ENCODE measurements at places on chromosomes 13 and 19. TPM values are rescaled to one million over a fixed set of nuclear protein-coding genes. Genes with fewer than 3 reads are reported as not detected.
A peak's percentile ranks its signal among the peaks of the same experiment; 100 is the strongest.

KLK15 gene
- 0.11 TPM for polyA plus RNA-seq

DNA sequence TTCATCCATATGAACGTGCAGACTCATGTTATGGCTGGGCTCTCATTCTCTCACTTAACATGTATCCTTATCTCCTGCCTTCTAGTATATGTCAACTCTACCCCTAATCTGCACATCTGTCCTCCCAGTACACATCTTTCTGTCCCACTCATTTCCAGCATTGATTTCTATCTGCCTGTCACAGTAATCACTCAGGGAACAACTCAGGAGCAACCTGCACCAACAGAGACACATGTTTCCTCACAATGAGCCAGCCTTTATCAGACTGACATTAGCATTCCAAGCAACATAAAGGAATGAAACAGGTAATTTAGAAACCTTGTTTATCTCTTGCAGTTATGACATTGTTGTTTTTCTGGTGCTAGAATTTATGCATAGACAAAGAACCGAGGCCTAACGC lies 17.6 kb upstream of the SLC7A1 start:
- no peaks in the 10 kb centered on the region for H3K36me3 ChIP-seq
- no peak for DNase-seq
- H3K4me1 ChIP-seq, result no peaks in the 10 kb centered on the region
- H3K27me3 ChIP-seq, result no peaks in the 10 kb centered on the region

DNA sequence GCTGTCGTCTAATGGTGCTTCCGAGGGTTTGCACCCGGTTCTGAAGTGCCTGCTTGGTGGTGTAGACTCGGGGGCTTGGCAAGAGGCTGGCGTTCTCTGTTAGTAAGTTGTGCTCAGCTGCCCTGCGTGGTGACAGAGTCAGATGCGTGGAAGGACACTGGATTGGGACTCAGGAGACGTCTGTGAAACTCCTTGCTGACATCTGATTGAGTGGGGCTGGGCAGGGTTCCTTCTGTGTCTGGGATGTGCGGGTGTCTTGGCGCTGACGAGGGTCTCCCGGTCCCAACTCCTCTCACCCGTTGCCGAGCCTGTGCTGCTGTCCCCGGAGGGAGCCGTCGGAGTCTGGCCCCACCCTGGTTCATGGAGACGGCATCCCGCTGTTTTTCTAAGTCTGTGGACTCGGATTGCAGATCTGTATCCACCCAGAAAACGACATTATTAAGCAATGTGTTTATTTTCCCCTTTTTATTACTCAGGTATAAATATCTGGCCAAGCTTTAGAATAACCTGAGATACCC lies 16.4 kb upstream of the DCUN1D2 start:
- H3K27ac ChIP-seq, result no peak overlapping the region
- H3K27me3 ChIP-seq, result no peaks in the 10 kb centered on the region
- H3K4me1 ChIP-seq, result peaks cover 16% of the 10 kb centered on the region
- H3K4me3 ChIP-seq, result no peak overlapping the region
- DNase-seq, result no peak
- peaks cover 32% of the 10 kb centered on the region for H3K36me3 ChIP-seq

DNA sequence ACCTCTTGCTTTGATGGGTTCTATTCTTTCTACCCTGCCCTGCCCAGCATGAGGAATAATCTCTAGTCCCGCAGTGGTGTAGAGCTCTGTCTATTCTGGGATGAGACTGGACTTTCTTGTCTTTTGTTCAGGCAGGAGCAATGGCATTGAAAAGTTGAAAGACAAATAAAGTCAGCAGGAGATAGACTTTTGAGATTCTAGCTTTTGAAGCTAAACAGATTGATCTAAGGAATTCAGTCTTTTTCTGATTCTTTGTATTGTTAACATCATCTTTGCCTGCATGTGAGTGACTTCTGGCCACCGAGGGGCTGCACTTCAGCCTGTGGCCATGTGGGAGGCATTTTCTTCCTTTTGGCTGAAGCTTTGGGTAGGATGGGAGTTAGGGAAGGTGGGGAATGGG lies 132.4 kb downstream of the MRPL57 start:
- H3K27me3 ChIP-seq, result no peaks in the 10 kb centered on the region
- no peak for DNase-seq
- H3K27ac ChIP-seq, result no peak overlapping the region
- H3K4me3 ChIP-seq, result no peak overlapping the region
- no peaks in the 10 kb centered on the region for H3K36me3 ChIP-seq
- no peaks in the 10 kb centered on the region for H3K4me1 ChIP-seq

ADM5 gene
- 5.5 TPM for polyA plus RNA-seq

GRCh38 chr13:71874458-71874857 lies 7.5 kb upstream of the DACH1 start:
- H3K4me1 ChIP-seq, result peaks cover 8% of the 10 kb centered on the region
- H3K36me3 ChIP-seq, result no peaks in the 10 kb centered on the region
- no peak overlapping the region for H3K4me3 ChIP-seq
- no peaks in the 10 kb centered on the region for H3K27me3 ChIP-seq
- no peak overlapping the region for H3K27ac ChIP-seq

DNA sequence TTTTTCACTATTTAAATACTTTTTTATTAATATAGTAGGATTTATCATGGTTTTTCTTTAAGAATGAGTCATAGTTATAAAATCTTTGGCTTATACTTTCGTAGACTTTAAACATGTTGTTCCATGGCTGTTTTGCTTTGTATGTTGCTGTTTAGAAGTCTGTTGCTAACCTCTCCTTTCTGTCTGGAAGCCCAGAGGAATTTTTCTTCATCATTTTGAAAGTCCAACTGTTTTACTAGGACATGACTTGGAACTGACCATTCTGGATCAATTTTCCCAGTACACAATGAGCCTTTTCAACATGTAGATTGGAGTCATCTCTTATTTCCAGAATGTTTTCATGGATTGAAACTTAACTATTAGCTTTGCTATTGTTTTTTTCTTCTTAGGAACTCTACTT lies 7.9 kb downstream of the CAB39L start:
- no peaks in the 10 kb centered on the region for H3K27me3 ChIP-seq
- DNase-seq, result no peak

CGB7 gene
- 6.7 TPM for polyA plus RNA-seq

- H3K27ac ChIP-seq, result peak overlapping the region; percentile 8
- H3K27me3 ChIP-seq, result no peaks in the 10 kb centered on the region
- DNase-seq, result no peak
- H3K36me3 ChIP-seq, result no peaks in the 10 kb centered on the region
These were observed 109.7 kb upstream of the KLF12 start for GRCh38 chr13:74243637-74244526.

DNA sequence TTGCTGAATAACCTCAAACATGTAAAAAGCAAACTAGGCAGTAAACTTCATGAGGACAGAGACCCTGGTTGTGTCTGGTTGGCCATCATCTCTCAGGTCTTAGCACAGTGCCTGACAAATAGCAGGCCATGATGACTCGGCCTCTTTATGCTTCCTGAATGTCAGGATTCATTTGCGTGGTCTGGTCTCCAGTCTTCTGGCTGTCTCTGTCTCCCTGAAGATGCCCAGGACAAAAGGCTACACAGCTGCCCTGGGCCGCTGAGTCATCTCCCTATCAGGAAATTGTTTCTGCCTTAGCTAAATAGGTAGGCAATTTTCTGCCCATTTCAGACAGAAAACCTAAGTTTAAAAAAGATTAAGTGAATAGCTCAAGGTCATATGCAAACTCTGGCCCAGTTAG lies 84.1 kb upstream of the FNDC3A start:
- H3K27ac ChIP-seq, result no peak overlapping the region
- H3K4me3 ChIP-seq, result no peak overlapping the region
